ENCODE measurements at places on chromosomes 1 and 21.
A peak's percentile ranks its signal among the peaks of the same experiment; 100 is the strongest.

DNA sequence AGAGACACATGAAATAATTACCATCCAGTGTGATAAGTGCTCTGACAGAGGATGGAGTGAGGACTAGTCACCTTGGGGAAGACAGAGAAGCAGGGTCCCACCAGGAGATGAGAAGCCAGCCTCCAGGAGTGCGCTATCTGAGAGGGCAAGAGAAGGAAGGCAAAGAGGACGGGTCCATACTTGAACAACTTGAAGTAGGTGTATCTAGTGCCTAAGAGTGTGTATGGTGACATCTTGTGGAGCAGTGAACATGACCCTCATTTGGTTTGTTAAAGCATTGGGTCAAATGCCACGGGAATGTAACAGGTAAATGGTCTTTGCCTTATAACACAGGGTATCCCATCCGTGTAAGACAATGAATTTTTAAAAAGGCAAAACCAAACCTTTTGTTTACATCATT, 39.8 kb downstream of the MRPL39 start:
- no peak for DNase-seq

- DNase-seq = no peak
Observed at GRCh38 chr1:37958690-37959089, 11.8 kb upstream of the INPP5B start.

DNA sequence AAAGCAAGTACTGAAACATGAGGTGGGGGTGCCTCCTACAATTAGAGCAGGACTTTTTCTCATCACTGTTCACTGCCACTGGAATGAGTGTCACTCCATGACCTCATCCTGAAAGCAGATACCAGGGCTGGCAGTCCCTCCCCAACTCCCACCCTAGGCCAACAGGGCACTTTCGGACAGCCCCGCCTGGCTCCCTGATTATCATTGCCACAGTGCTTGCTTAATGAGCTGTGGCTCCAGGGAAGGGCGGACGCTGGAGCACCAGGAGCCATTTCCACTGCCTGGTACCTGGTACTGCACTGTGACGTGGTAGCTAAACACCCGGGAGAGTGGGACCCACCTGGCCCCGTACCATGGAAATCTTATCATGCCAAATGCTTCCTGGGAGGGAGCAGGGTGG, 22.3 kb downstream of the SLC9A1 start:
- DNase-seq = no peak

DNA sequence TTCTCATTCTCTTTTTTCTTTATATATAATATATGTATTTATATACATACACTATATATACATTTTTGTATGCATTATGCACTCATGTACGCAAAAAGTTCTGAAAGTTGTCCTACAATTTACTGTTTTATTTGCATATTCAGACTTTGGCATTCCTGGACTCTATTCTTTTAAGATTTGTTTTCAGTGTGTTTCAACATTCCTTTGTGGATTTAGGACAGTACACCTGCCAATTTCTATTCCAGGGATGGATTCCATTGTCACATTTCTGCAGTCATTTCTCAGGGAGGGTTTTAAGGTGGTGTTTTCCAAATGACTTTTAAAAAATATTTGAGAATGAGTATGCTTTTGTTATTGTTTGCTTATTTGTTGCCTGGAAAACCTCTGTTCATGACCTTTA, 76.2 kb downstream of the TPR start:
- DNase-seq = no peak

DNA sequence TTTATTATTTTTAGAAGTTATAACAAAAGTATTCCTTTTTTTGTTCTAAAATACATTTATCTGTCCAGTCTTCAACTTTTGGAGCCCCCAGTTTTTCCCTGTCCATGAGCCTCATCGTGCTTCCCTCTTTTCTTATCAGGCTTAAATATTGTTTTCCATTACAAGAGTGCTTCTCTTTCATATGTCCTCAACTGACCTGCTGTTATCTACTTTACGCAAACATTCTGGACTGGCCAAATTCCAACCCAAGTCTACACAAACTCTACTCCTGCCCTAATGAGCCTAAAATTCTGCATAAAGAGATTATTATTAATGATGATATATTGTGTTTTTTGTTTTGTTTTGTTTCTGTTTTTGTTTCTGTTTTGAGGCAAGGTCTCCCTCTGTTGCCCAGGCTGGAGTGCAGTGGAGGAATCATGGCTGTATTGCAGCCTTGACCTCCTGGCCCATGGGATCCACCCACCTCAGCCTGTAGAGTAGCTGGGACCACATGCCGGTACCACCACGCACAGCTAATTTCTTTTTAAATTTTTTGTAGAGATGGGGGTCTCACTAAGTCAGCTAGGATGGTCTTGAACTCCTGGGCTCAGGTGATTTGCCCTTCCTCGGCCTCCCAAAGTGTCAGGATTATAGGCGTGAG, 318.8 kb upstream of the NEGR1 start:
- no peak for DNase-seq

GRCh38 chr1:10990828-10991227, 21.6 kb upstream of the TARDBP start:
- DNase-seq = no peak

- no peak for DNase-seq
Observed at GRCh38 chr1:111729946-111730681, 9.1 kb downstream of the INKA2 start.

DNA sequence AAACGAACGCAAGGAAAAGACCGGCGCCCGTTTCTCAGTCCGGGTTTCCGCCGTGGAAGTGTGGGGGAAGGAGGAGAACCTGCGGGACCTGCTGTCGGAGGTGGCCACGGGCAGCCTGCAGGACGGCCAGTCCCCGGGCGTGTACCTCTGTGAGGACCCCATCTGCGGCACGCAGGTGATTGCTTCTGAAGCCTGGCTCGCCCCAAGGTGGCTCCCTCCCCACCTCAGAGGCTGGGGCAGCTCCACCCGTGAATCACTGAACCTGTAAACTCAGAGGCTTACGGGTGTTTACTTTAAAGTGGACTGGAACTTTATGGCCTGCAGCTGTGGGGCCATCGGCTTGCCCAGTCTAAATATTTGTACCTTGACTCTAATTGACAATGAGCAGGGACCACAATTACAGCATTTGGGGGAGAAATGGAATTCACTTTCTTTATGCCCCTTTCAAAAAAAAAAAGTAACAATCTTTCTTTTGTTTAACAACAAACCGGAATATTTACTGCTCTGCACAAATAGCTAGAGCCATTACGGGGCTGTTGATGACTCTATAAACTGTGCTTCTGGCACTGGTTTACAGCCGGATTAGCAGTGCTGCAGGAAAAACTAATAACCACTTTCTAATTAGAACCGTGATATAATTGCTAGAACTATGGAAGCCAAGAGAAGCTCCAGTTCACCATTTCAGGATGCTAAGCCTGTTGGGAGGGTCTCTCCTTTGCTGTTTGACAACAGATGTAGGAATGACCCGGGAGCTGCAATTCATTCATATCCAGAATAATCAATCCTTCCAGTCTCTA, 454.8 kb downstream of the KIF26B start:
- DNase-seq = no peak

DNA sequence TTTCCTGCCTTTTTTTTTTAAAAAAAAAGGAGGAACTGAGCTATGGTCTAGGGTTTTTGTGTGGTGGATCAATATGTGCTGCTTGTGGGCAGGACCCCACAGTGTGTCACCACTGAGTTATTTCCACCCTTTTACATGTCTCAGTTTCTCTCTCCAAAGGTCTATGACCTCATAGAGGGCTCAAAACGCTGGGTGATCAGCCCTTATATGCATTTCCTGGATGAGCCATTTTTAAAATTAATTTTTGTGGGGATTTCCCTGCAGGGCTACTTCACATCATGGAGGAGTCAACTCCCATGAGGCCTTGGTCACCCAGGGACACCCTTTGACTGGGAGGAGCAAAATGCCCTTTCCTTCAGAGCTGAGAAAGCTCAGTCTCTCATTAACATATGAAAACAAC, 20.7 kb upstream of the HAO2 start:
- DNase-seq = no peak

GRCh38 chr1:66778266-66778665, 22.8 kb downstream of the INSL5 start:
- DNase-seq = no peak

GRCh38 chr21:33261635-33262034, 4.5 kb upstream of the IL10RB start:
- no peak for DNase-seq

DNA sequence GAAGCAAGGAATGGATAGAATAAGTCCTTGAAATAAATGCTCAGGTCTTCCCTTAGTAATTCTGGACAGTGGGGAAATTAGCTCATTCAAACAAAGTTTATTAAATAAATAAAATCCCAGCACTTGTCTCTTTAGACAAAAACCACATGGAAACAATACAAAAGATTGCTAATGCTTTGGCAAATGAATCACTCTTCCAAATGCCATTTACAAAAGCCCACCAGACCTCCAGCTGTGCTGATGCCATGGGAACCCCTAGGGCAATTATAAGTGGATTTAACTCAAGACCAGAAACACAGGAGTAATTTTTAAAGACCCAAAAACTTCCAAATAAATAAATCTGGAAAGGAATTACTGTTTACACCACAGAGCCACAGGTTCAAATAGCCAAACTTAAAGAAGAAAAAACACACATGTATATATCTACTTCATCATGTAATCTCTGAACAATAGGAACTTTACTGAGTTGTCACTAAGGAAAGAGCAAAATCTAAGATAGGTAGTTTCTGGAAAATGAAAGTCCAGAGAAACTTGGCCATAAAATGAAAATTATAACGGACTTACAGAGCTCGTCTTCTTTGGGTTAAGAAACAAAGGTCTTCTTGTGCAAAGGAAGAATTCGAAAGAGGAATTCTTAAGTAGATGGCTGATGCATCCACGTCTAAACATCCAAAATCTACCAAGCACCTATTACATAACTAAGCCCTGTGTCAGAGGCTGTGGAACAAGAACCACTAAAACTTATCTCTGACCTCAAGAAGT, 399.4 kb downstream of the SMYD3 start:
- DNase-seq = no peak

DNA sequence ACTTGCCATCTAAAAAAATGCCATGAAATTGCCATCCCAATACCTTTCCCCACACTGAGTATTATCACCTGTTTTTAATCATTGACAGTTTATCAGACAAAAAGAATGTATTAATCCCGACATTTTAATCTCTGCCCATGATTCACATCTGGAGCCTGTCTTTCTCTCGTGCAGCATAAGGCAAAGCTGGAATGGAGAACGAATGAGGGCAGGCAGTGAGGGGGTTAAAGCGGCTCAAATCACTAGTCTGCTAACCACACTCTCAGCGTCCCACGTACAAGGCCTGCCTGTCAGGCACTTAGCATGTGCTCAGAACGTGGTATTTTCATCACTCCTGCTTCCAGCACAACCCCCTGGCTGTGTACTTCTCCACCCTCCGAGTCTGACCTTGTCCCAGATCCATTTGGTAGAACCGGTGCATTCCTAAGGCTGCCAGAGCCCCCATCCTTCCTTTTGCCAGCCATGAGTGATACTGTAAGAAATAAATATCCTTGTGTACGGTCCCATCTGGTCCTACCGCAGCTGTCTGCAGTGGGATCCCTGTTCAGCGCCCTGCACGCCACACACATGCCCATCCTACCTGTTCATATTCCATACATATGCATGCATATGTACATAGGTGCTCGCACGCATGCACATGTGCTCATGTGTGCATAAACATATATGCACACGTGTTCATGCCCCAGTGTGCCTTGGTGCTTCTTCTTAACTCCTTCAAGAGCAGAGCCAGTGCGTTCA, 34.6 kb upstream of the FHAD1 start:
- no peak for DNase-seq

DNA sequence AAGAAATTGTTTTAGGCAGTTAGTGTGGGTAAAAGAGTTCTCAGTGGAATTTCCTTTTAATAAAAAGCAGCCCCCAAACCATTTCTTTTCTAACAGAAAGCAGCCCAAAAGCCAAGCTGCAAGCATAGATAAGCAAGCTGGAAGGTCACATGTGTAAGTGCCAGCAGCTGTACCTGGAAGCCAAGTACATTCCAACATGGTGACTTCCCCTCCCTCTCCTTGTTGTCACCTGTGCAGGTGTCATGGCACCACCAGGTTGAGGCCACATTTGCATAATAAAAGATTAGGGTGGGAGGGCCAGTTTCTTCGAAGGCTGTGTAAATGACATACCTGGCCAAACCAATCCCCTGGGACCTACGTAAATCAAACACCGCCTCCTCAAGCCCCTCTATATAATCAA, 240.3 kb upstream of the RAB4A start:
- no peak for DNase-seq

- no peak for DNase-seq
Observed at GRCh38 chr1:95301614-95302013, 67.6 kb downstream of the RWDD3 start.

DNA sequence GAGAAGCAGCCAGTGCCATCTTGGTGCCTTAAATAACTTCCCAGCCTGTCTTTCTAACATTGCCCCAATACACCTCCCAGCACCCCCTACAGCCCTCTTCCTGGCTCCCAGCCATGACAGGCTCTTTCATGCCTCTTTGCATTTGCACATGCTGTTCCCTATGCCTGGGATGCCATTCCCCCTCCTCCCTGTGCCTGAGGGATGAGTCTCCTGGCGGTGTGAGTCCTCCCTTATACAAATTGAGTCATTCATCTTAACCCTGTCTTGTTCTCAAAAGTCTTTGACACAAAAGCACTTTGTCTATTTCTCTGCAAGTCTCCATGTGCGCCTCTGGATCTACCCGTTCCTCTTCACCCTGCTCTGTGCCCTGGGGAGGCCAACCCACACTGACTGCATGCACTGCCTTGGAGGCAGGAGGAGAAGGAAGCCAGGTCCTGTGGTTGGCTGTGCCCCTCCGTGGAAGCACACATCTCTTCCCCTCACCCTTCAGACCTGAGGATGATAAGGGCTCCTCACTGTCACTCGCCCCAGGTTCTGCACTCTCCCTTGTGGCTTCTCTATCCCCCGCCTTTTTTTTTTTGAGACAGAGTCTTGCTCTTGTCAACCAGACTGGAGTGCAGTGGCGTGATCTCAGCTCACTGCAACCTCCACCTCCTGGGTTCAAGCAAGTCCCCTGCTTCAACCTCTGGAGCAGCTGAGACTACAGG, 25.1 kb downstream of the CDCP2 start:
- DNase-seq = no peak

GRCh38 chr1:67750691-67751054, 65.7 kb downstream of the GADD45A start:
- DNase-seq = no peak

DNA sequence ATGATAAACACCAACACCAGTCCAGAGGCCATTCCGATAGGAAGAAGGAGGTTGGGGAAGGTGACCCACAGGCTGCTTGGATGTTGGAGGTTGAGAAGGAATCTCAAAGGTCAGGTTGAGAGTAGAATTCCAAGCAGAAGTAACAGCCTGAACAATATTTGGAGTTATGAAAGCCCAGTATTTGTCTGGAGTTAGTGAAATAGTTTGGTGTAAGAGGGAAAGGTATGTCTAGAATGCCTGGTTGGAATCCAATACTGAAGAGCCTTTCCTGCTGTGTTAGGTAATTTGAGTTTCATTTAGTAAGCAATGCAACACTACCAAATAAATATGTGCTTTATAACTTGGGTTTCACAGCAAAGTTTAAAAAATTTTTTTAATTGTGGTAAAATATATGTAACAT, 70.5 kb upstream of the MCOLN3 start:
- no peak for DNase-seq

DNA sequence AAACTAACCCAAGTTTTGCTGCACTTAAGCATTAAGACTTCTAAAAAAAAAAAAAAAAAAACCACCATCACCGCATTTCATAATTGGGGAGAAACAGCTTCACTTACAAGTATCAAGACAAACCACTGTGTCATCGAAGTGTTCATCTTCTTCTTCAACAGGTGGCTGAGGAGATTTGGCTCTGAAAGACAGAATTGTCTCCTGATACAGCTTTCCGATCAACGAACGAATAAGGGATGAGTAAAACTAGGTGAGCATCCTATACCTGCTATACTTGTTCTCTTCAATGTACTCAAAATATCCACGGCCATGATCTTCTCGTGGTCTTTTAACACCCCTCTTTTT, 2.0 kb downstream of the HNRNPU start:
- no peak for DNase-seq

- peak; percentile 45 for DNase-seq
Observed at GRCh38 chr1:181089676-181090544, 1.4 kb downstream of the IER5 start.
